D721Med (cell line): ENCODE measurements at places on chromosomes 4 and X.

GRCh38 chr4:11542952-11543351 lies 114.3 kb upstream of the HS3ST1 start:
- no peak for DNase-seq

- no peak for DNase-seq
These were observed 26.8 kb downstream of the AFAP1 start for GRCh38 chr4:7912826-7913225.

DNA sequence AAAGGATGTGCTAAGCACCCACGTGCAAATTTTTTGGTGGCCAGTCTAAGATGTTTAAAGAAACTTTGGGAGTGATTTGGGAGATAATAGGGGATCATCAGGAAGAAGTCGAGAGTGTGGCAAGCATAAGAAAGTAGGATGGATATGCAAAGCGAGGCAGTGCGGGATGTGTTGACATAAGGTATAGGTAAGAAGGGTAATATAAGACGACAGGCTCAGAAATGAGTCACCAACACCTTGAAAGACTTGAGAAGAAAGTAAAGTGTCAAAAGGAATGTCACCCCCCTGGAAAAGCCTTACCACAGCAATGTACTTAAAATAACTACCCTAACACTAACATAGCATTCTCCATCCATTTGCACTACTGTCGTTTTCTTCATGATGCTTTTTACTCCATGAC lies 69.8 kb upstream of the BMP2K start:
- DNase-seq = no peak

- DNase-seq = no peak
These were observed 41.8 kb downstream of the ACSL4 start for GRCh38 chrX:109691277-109691676.

- no peak for DNase-seq
These were observed 203.1 kb downstream of the FBXO8 start for GRCh38 chr4:174080361-174080760.

DNA sequence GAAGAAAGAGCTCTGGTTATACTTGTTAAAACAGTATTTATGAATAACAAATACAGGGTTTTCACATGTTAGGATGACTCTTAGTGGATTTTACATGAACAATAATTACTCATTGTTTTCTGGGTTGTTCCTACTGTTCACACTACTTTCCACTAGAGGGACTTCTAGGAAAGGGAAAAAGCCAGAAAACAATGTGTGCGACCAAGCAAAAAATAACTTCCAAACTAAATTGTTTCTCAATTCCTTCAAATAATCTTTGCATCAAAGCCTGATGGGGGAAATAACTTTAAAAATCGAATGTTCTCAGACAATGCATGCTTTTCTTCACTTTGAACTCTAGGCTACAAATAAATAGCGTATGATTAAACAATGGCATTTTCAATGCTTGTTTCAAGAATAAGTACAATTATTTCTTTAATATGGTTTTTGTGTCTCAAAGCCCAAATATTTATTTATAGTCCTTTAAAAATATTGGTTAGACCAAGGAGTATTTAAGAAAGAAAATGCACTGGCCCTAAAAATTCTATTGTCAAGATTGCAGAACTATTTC lies 72.1 kb upstream of the ETNPPL start:
- no peak for DNase-seq

DNA sequence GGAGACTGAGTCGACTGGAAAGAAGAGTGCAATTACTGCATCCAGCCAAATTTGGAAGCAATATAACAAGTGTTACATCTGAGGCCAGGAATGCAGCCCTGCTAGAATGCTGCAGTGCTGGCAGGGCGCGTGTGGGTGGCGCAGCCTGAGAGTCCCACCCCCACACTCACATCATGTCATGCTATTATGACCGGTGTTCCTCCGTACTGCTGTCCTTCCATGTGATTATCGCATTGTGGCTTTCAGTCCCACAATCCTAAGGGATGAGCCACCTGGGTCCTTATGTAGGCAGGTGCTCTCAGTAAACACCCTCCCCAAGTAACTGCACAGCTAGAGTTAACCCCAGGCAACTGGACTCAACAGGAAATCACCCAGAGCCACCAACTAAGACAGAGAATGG lies 122.6 kb upstream of the CPEB2 start:
- DNase-seq = no peak

GRCh38 chr4:94006932-94007331 lies 178.4 kb downstream of the ATOH1 start:
- no peak for DNase-seq
